ENCODE measurements at places on chromosomes 11 and 22.

- no peak for DNase-seq
Observed at GRCh38 chr22:25484521-25485315, 79.8 kb upstream of the GRK3 start.

GRCh38 chr11:76181371-76181770 is 24.9 kb downstream of the WNT11 start:
- no peak for DNase-seq

- no peak for DNase-seq
Observed at GRCh38 chr11:120985718-120986569, 38.0 kb upstream of the TBCEL start.

DNA sequence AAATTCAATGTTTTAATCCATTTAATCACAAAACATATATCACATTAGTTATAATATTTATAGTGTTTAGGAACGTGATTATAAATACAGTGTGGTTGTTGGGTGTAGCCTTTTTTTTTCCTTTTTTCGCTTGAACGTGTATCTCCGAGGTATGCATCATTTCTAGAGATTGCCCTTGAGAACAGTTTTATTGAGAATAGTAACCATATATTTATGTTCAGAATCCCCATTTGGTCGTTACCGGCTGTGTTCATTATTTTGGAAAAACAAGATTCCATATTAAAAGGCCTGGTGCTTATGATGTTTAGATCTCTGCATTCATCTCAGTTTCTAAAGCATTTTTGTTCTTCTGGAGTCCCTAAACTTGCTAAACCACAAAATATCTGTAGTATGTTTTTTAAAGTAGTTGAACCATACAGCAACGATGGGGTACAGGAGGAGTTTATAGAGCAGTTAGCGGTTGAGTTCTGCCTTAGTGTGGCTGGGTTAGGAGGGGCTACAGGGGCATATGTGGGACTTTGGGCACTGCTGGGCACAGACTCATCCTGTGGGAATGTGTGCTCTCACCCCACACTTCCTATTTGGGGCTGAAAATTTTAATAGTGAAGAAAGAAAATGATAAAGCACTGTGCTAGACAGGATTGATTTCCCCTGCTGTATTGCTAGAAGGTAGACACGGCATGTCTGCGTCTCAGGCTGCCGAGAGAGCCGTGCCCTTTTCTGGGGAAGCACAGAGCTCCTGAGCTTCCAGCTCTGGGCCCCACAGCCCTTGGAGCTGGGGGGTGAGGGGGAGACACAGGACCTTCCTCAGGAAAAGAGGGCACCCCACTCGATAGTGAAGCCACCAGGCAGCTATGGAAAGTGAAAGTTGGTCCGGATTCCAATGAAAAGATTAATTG is 81.5 kb upstream of the PPARA start:
- peak; percentile 14 for DNase-seq

DNA sequence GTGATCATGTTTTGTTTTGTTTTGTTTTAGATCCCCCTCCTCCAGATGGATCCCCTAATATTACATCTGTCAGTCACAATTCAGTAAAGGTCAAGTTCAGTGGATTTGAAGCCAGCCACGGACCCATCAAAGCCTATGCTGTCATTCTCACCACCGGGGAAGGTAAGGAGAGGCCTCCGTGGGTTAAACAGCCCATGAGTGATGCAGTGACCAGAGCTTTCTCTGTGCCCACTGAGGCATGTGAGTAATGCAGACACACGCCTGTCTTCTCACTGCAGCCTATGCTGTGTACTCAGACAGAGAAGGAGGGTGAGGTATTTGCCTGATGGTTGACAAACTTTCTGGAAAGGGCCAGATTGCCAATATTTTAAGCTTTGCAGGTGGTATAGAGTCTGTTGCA is 73.7 kb upstream of the OR4B1 start:
- DNase-seq: no peak

GRCh38 chr11:35344681-35345574 is 74.4 kb downstream of the SLC1A2 start:
- DNase-seq: no peak

- DNase-seq: no peak
Observed at GRCh38 chr22:26573026-26573662, 16.8 kb downstream of the TPST2 start.

DNA sequence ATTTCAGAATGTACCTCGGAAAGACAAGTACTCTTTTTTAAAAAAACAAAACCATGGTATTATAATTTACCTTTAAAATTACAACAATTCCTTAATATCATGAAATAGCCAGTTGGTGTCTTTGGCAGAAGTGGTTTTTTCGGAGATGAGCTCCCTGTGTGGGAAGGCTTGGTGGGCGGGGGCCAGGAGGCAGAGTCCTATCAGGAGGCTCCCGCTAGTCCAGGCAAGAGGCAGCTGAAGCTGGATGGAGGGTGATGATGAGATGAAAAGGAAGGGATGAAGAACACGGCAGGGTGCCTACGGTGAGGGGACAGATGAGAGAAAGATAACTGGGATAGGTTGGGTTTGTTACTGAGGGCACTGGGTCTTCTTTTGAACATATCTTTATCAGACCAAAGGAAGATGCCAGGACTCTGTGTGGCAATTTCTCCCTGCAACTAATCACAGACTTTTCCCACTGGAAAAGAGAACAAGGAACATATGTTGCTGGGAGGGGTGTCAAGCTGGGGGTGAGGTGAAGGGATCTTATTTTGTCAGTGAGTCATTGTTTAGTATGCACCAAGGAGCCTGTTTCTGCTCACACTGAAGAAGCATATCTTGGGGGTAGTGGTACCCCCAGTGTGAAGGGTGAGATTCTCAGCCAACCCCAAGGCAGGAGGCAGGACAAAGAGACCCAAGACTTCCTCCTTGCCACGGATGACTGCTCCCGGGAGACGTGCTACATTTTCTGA is 91.5 kb upstream of the YWHAH start:
- DNase-seq: no peak

DNA sequence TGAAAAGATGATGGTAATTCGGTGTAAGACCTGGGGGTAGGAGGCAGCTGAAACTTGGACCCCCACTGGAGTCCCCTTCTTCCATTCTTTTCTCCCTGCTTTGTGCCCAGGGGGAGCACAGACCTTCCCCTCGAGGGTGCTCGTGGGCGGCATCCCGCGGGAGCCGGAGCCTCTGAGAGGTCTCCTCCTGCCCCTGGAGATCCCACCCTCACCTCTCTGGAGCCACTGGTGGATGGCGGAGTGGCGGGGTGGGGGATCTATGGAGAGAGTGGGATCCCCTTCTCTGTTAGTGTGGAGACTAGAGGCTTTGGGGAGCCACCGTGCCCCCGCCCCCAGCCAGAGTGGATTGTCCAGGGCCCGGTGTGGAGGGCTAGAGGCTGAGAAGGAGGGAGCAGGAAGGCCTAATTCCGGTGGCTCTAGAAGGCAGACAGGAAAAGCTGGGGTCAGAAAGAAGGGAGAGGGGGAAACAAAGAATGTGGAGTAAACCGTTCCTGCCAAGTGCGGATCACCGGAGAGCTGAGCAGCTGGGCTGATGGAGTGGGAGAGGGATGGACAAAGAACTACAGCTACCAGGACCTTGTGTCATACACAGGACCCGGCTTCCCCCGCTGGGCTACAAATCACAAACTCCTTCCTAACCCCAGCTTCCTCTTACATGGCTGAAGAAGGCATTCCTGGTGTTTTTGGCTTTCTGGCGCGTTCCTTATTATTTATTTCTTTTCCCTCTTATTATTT is 41.9 kb downstream of the KCNJ1 start:
- no peak for DNase-seq
